Stimulated activated CD4-positive, alpha-beta T cell treated with anti-CD3 and anti-CD28 coated beads, Interleukin-1b, Interleukin-23, amount 100 ng/mL, for 1 hour (primary cell): ENCODE measurements at places on chromosomes 4 and X.

DNA sequence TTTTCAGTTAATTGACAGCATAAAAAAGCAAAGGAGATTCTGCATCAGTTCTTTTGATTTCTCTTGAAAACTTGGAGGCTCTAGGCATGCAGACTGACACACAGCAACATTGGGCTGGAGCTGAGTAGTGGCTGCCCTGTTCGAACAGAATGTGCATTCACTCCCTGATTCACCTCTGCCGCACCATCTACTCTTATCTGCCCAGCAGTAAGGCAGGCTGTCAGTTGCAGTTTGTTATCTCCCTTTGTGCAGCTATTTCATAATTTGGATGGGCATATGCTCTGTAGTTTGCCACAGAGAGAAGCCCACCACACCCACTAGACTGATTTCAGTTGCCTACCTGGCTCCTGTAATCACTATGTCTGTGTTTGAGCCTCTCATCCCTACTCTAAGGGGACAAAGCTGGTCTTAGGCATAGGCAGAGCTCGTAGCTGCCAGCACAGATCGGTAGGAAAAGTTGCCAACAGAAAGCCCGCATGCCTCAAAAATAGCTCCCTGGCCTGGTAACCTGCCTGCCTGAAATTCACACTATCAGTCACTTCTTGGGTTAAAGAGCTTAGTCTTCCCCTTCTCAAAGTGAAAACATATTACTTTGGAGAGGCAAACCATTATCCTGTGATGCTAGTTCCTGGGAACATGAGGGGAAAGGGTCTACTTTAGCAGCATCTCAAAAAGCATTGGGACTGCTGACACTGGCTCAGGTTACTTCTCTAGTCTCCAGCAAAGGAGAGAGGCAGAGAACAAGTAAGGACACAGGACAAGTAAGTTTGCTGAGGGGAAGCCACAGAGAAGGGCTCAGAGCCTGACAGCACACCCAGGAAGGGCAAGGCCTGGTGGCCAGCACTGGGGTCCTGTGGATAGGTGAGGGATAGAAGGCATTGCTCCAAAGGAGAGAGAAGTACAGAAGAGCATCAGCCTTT lies 75.9 kb upstream of the TMEM164 start:
- no peak for DNase-seq

GRCh38 chr4:179698321-179698720 lies 2256.1 kb upstream of the AGA start:
- no peak for DNase-seq

DNA sequence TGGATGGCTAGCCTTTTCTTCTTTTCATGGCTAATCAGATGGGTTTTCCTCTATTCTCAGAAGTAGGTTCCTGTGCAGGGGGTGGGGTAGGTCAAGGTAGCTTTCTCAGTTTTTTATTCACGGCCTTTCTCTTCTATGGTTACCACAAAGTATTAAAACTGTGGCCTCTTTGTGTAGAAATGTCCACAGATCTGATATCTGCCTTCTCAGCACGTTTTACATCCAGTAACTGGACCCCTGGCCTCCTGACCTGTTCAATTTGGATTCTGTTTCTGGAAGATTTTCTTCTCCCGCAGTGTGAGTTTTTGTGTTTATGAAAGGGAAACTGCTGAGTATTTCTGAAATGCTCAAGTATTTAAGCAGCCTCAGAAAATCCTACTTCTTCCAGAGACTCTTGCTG lies 688.5 kb downstream of the RAPGEF2 start:
- no peak for DNase-seq

DNA sequence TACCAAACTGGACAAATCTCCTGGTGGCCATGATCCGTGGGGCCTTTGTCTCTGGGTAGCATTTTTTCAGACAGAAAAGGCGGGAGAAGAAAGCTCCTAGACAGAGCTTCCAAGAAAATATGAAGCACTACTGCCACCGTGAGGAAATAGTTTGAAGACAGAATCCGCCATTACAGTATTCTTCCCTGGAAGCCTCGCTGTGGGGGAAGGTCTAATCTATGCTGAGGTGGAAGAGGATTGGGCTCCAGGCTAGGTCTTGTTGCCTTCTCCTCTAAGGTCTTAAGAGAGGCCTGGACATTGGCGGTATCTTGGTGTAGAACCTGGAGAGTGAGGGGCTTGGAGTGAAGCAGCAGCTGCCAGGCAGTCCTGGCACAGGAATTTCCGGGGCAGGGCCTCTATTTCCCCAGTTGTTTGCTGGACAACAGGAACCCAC lies 218.9 kb downstream of the OR13H1 start:
- DNase-seq = no peak

- no peak for DNase-seq
These were observed 230.8 kb downstream of the TMEM47 start for GRCh38 chrX:34426334-34426733.

DNA sequence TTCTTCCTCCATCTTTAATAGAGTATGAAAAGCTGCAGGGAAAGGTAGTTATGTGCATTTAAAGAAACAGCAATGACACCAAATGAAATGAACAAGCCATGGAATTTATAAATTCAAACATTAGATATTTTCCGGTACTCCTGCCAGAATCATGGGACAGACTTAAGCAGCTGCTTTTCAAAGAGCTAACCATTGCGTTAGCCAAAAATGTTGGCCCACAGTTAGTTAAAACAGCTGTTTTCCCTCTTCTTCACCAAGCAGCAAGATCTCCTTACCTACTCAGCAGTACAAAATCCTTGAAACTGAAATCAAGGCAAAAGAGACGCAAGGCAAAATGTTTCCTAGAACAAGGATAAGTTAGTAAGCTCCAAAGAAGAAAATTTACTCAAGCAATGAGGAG lies 64.0 kb downstream of the MANBA start:
- DNase-seq = no peak

DNA sequence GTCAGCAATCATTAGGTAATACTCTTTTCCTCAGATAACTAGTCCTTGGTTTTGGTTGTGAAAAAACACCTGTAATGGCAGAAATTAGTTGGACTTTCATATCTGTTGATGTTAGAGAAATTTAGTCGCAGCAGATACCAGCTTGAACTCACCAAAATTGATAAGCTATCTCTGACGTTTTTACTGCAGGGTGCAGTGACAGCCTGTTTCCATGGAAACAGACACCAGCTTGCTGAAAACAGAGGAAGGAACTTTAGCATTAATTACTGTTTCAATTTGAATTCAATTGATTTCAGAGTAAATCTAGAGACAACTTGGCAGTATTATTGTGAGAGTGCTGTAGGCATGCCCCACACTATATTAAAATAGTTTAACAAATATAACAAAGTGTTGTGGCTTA lies 246.5 kb downstream of the PPP1R2C start:
- no peak for DNase-seq

- no peak for DNase-seq
These were observed 39.5 kb downstream of the TMEM154 start for GRCh38 chr4:152640058-152640921.

DNA sequence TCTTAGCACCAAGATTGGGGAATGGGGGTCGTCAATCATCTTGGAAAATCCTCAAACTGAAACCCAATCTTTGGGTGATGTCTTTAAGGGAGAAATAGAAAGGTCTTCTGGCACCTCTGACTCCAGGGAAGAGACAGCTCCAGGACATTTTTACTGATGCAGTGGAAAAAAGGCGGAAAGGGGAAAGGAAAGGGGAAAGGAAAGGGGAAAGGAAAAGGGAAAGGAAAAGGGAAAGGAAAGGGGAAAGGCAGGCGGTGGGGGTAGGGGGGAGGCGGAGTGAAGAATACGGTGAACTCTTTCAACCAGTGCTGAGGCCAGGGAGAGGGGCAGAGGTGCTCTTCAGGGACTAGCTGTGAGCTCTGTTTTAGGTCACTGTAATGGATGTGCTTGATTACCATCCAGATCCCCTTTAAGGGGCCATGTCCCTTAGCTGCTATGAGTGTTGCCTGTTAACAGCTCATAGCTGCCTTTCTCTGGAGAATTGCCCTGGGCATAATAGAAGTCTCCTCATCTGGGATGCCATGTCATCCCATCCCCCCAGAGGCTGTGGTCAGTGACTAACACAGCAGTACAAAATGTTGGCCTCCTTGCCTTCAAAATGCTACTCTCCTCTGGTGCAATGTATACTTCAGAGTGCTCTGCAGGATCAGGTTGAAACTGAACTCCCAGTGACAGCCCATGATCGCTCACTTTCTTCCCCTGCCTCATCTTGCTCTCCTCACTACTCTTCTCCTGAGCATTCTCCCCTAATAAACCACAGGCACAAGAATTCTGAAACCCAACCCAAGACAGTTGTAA lies 92.4 kb upstream of the AP1S2 start:
- DNase-seq = no peak

DNA sequence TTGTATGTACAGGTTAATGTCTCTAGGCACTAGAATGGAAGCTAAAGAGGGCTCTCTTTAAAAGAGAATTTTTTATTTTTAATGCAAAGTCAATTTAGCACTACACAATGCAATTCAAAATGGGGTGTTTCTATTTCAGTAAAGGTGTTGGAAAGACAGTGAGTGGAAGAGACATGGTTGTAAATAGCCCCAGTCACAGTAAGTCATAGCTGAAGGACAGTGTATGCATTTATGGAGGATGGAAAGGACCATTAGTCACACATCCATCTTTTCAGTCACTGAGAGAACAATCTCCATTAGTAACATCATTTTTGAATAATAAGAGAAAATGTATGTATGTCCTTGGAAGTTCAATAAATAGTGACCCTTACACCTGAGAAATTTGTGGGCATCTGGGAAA lies 148.0 kb downstream of the PDHA2 start:
- no peak for DNase-seq

DNA sequence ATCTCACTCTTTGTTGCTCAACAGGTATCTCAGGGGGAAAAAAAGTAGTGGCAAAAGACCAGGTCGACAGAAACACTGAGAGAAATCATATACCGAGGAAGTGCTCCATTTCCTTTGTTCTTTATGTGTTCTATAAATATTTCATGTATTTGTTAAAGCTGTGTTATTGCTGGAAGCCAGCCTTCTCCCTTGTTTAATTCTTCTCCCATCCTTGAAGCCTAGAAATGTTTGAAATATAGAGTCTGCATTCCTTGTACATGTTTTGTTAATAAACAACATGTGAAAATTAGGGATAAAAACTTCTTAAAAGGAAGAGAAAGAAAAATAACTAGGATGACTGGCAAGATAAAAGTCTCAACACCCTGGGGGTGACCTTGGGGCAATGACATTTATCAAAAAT lies 186.2 kb downstream of the ANKRD50 start:
- DNase-seq = no peak

DNA sequence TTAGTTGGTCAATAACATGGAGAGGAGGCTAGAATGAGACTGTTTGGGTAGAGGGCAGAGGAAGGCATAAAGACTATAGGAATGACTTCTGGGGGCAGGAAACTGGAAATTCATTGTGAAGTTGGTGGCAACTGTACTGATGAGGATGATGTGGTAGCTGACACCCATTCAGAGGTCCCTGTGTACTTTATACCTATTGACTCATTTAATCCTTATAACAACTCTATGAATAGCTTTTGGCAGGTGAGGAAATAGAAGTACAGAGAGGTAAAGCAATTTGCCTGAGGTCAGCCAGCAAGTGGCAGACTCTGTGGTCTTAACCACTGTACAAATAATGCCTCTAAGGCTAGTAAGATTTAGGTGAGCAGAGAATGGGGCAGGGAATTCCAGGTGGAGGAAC lies 100.1 kb downstream of the GATB start:
- no peak for DNase-seq
